Fibroblast of pulmonary artery (primary cell): ENCODE measurements at places on chromosomes 13 and 19.
A peak's percentile ranks its signal among the peaks of the same experiment; 100 is the strongest.

DNA sequence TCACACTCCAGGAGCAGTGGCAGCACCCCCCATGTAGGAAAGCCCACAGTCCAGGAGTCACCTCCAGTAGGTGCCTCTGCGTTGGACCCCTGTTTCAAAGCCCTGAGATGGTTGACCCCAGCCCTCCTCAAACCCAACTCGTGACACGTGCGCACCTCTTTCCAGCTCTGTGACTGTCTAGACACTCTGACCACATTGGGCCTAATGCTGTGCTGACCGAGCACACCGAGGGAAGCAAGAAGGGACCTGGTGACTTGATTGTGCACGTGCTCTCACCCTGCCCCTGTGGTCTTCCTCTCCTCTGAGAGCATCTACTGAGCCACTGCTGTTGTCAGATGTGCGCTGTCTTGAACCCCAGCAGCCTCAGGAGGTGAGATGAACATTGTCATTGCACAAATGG, 22.9 kb upstream of the SLC35E1 start:
- DNase-seq, result no peak

GRCh38 chr19:8352134-8352827, 9.2 kb upstream of the KANK3 start:
- DNase-seq, result peak; percentile 71

- no peak for DNase-seq
These were observed 720.7 kb downstream of the OLFM4 start for GRCh38 chr13:53749306-53749705.

GRCh38 chr19:30371960-30372824, at the start of gene ZNF536:
ZNF536 (plus strand) TSS chr19:30372384; CDS start chr19:30443563, 71,179 bp downstream.
- no peak for DNase-seq

- no peak for DNase-seq
These were observed 28.0 kb downstream of the SH3GL1 start for GRCh38 chr19:4372165-4373012.

GRCh38 chr13:34772881-34773280, 169.2 kb upstream of the NBEA start:
- no peak for DNase-seq

GRCh38 chr19:3374369-3375112, 8.2 kb downstream of the NFIC start:
- no peak for DNase-seq
